ENCODE measurements at places on chromosomes 13 and 19. TPM values are rescaled to one million over a fixed set of nuclear protein-coding genes. Genes with fewer than 3 reads are reported as not detected.

The UCHL3 gene
- 20.6 TPM for total RNA-seq

DNA sequence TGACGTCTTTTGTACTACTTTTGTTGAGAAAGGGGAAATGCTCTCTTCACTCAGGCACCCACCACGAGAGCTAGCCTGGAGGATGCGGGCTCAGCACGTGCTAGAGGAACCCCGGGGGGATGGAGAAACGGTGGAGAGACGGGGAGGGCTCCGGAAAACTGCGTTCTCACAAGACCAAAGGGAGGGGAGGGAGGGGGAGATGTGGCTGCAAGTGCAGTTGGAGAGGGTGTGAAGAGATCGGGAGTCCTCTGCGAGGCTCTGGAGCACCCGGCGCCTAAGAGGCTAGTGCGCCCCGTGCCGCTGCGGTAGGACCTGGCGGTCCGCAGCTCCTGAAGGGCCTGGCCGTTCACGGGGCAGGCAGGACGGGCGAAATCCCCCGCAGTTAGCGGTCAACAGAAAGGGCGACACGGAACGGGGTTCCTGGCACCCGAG is 43.4 kb upstream of the XPO4 start:
- no peaks in the 10 kb centered on the region for H3K4me1 ChIP-seq
- no peaks in the 10 kb centered on the region for H3K36me3 ChIP-seq
- no peak for DNase-seq
- no peak overlapping the region for H3K27ac ChIP-seq
- H3K4me3 ChIP-seq, result no peak overlapping the region

GRCh38 chr13:41701676-41702075 is 244.3 kb downstream of the RGCC start:
- H3K4me3 ChIP-seq, result no peak overlapping the region
- no peak overlapping the region for H3K27ac ChIP-seq
- H3K4me1 ChIP-seq, result no peaks in the 10 kb centered on the region
- peaks cover 10% of the 10 kb centered on the region for H3K36me3 ChIP-seq
- H3K27me3 ChIP-seq, result no peaks in the 10 kb centered on the region
- DNase-seq, result no peak

DNA sequence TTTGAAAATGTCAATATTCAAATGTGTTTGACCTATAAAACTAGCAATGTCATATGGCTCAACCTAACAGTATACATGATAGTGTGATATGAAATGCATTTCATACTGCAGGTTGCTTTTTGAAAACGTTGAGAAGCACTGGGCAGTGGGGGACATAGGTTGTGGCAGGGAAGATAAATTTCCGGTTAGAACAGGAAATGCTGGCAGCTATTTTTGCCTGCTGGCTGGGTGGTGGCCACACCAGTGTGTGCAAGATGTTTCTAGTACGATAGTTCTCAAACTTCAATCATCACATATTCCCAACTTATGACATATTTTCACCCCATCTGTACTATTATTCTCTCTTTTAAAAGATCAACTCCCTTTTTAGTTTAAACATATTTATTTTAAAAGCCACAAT is 17.2 kb downstream of the FXYD5 start:
- H3K27ac ChIP-seq, result peak overlapping the region; percentile 40
- no peak for DNase-seq
- no peaks in the 10 kb centered on the region for H3K27me3 ChIP-seq

GRCh38 chr13:40328091-40328490 is 338.4 kb downstream of the FOXO1 start:
- H3K4me3 ChIP-seq, result no peak overlapping the region
- DNase-seq, result no peak
- no peak overlapping the region for H3K27ac ChIP-seq
- H3K27me3 ChIP-seq, result no peaks in the 10 kb centered on the region
- no peaks in the 10 kb centered on the region for H3K36me3 ChIP-seq

- H3K4me1 ChIP-seq, result no peaks in the 10 kb centered on the region
- no peak overlapping the region for H3K27ac ChIP-seq
- no peak for DNase-seq
These were observed 9.8 kb upstream of the C1QTNF9 start for GRCh38 chr13:24299488-24300114.
